Activated CD8-positive, alpha-beta T cell treated with anti-CD3 and anti-CD28 coated beads, Interleukin-2, amount 10 ng/mL, durations not matched to agents 7 days and 5 days (primary cell): ENCODE measurements at places on chromosomes 13 and 19. TPM values are rescaled to one million over a fixed set of nuclear protein-coding genes. Genes with fewer than 3 reads are reported as not detected.

The IGFL3 gene
- not detected for total RNA-seq

The CD33 gene
- 4.0 TPM for total RNA-seq

The RAB3D gene
- 7.9 TPM for total RNA-seq

The FFAR2 gene
- total RNA-seq = not detected

The KANK2 gene
- total RNA-seq = 6.1 TPM

The ZNF266 gene
- 25.5 TPM for total RNA-seq

The MBD3L2 gene
- not detected for total RNA-seq

The RPS19 gene
- total RNA-seq = 3,024 TPM

The ZNF134 gene
- 17.8 TPM for total RNA-seq

The BCKDHA gene
- 15.8 TPM for total RNA-seq

The PNMA8A gene
- not detected for total RNA-seq

The LGALS7B gene
- not detected for total RNA-seq

The PLIN5 gene
- total RNA-seq = not detected

The CKAP2 gene
- 84.4 TPM for total RNA-seq

The NPAS1 gene
- total RNA-seq = not detected

The DCT gene
- not detected for total RNA-seq

The NLRP7 gene
- not detected for total RNA-seq

The PRKCG gene
- total RNA-seq = not detected

The MEF2B gene
- 3.6 TPM for total RNA-seq

The LRG1 gene
- not detected for total RNA-seq
